ENCODE measurements at places on chromosomes 5 and 9.

- no peak for DNase-seq
These were observed 16.0 kb upstream of the ZCCHC7 start for GRCh38 chr9:37104183-37104889.

DNA sequence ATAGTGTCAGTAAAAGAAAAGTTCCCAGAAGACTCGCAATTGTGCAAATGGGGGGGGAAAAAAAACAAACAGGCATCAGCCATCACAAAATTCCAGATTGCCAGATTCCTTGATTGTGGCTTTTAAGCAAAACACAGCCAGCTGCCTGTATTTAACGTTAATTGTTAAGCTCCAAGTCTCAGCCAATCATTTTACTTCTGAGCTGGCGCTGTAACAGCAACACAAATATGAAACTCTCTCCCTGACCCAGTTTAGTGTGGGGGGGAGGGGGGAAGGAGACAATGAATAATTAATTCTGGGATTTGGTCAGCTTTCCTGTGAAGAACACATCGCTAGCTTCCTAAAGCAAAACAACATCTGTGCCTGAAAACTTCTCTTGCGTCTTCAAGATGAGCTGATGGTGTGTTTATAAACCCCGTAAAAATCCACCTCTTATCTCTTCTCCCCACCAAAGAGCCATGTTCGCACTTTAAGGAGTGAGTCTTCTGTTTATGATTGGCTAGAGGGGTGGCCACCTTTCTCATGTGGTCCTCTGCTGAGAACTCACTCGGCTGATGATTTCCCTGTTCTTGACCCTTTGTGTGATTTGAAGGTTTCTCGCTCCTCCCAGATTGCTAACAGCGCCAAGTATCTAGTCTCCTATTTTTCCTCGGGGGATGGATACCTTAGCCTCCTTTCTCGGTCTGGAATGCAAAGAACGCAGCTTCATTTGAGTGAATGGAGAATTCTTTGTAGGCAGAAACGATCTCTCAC is 160.2 kb upstream of the DAPK1 start:
- no peak for DNase-seq

DNA sequence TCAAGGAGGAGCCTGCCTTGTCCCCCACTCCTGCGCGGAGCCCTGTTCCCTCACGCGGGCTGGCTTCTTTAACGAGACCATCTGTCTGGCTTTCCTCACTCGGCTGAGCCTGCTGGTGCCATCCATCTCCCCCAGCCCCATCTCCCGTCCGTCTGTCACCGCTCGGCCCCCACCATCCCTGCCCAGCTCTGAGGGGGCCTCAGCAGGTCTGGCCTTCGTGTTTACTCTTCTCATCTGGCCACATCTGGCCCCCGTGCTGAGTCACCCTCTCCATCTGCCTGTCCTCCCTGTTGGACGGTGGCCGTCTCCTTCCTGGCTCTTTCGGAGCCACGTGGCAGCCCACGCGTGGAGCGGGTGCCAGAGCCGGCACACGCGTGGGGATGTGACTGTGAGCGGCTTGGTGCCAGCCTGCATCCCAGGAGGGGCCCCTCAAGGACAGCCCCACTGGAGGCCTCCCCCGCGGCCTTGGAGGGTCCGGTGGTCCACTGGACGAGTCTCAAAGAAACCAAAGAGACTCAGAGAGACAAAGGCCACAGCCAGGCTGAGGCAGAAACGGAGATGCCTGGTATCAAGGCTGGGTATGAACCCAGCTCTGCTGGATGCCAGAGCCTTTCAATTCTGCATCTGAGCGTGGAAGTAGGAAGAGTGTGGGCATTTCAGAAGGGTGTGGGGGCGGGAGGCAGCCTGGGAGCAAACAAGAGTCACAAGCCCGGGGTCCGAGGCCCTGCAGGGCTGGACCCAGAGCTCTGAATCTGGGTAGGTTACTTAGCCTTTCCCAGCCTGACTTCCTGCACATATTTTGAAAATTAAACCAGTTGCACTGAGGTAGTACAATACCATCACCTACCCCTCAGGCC is 76.7 kb upstream of the UNC5A start:
- DNase-seq = peak; percentile 6

GRCh38 chr9:79658926-79659325 is 87.2 kb downstream of the TLE4 start:
- no peak for DNase-seq

DNA sequence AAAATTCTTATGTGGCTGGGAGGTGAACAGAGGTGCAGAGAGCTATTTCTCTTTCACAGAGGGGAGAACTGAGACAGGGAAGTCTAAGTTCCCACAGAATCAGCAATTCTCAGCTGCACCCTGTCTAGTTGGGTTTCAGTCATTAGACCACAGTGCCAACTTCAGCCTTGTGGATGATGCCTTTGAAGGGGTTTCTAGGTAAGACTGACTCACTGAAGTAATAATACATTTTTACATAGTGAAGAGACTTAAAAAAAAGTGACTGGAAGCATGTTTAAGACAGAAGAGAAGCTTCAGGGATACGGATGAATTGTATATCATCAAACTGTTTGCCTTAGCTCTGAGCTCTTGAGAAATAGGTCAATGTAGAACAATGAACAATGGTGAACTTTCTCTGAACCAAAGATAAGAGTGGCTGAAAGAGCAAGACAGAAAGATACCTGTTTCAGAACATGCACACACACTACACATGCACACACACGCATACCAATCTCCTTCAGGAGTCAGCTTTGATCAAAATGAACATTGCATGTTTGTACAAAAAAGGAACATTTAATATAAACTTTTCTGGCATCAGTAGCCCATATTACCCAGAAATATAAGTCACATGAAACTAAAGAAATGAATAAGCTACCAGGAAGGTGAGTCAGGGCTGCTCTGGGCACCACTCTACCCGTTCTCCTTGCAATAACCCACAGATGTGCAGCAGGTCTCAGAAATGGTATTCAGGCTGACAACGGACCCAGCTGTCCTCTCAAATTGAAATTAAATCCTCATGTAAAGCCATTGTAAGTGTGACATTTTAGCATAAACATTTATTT is 12.6 kb upstream of the FYB1 start:
- DNase-seq = no peak

- DNase-seq = no peak
These were observed 11.1 kb downstream of the UNC5A start for GRCh38 chr5:176821441-176821840.

DNA sequence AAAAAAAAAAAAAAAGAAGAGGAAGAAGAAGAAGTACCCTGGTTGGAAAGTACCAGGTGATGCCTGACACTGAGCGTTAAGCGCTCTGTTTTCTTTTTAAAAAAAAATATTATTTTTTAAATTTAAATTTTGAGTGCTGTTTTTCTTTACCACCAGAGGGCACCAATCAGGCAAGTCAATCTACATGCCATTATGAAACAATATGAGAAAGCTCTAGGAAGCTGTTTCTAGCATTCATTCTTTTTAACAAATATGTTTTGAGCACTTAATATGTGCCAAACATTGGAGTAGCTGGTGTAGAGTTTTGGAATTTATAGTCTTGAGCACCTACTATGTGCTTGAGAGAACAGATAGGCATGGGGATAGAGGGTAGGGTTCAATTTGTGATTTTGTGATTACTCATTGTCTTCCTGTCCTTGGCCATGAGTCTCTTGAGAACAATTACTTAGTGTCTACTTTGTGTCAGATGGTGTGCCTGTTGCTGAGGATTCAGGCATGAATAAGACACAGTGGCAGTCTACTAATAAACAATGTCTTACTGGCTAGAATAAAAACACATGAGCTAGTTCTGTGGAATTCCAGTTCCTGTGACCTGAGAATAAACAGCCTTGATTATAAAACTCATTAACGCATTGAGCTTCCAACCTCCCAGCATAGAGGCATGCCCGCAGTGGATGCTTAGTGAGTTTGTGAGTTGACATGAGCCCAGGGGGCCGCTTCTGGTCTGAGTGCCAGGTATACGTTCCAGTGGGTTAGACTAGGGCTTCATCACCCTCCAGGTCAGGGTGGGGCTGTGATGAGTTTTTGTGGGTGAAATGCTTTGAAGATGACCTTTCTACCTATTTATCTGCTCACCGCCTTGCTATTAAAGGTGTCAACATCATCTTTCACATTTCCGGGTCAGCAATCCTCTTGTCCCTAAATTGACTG is 3.0 kb upstream of the UBE2R2 start:
- DNase-seq = peak; percentile 39

DNA sequence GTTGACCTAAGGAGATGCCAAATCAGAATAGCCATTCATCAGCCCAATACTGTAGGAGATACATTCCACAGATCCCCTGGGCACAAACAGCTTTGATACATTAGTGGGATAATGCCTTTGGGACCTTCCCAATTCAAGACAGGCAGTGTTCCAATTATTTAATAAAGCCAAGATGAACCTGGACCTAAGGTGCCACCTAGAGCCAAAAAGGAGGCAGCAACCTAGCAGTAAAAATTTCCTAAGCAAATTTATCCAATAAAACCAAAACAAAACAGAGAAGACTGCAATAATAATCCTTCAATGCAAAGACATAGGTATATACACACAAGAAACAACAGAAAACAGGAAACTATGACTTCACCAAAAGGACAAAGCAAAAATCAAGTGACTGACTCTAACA is 253.0 kb downstream of the HINT1 start:
- no peak for DNase-seq

DNA sequence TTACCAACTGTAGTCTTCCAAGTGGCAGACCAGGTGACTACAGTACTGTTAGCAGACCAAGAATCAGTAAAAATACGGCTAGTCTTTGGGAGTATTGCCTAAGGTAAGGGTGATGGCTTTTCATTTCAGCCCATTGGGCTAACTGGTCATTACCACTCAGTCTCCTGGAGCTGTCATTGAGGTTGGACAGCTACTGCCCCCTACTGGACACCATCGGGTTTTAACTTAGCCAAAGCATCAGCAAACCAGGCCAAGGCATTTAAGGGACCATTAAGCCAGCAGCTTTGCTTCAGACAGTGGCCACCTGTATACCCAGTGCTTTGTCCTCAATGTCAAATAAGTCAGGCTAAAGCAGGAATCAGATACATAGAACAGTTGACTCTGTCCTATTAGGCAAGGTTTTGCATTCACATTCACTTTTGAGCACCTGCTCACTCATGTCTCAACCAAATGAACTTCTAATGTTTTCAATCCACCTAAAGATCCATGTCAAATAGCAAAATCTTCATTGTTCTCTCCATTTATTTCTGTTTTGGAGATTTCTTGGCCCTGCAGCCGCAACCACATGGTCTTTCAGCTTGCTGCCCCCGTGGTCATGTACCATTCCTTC is 117.2 kb downstream of the INVS start:
- DNase-seq = peak; percentile 59

DNA sequence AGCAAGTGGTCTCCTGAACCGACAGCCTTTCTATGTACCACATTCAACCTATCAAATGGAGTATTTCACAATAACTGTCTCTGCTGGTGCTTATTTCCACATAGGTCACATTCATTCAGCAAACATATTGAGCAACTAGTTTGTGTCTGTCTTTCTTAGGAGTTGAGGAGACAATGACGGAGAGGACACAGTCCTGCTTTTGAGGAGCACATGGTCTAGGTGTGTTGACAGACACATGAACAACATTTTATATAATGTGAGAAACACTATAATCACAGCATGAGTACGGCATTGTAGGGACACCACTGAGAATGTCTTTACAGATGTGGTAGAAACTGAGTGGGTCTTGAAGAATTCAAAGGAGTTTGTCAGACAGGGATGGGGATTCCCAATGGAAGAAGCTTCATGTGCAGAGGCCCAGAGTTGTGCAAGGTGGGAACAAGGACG is 28.5 kb downstream of the NFIL3 start:
- DNase-seq = no peak

- DNase-seq = no peak
These were observed 18.2 kb upstream of the STK32A start for GRCh38 chr5:147216552-147217154.

DNA sequence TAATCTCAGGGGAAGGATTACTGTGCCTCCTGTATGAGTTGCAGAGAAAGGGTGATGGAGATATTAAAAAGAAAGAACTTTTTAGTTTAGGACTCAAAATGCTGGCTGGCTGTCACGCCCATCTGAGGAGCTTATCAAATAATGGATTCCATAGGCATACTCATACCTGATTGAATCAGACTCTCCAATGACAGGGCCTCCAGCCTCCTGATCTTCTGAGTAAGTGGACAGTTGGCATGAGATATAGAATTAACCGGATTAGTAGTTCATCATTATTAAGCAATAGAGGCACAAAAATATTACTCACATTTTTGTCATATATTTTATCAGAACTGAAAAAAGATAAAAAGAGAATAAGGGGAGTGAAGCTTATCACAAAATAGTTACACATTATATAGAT is 157.0 kb upstream of the RASA1 start:
- DNase-seq = no peak

GRCh38 chr5:141623186-141623585 is 4.4 kb upstream of the DIAPH1 start:
- no peak for DNase-seq

DNA sequence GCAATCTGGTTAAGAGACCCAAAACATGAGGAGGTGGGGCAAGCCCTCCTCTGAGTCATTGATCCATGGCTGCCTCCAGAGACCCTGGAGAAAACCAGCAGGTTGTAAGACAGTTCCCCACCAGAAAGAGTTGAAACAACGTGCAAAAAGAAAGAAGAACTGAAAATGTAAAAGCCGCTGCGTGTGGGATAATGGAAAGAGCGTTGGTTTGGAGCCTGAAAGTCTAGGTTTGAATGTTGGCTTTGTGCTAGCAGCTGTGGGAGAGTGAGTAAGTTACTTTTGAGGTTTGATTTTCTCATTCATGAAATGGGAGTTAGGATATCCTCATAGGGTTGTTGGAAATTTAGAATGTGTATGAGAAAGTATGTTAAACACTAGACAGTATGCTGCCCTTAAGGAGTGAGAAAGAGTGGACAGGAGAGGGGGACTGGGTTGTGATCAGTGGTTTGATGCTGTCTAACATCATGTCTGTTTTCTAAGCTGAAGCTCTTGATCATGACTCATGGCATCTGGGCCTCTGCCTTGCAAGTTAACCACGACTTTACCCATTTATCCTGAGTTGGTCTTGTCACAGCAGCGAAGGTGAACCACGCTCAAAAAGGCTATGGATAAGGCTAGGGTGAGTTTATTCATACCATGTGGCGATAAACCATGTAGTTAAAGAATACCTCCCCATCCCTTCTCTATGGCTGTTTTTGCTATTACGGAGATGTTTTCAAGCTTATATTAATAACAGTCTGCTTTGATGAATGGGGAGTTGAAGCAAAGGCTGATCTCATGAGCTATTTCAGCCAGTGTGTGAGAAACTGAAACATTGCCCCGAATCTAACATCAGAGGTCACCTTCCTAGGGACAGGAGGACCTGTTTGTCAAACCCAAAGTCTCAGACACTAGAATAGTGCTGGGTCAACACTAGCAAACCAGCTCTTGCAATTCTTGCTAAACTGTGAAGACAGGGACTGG is 41.3 kb downstream of the ZNF366 start:
- no peak for DNase-seq

GRCh38 chr5:35618304-35618636 is 607 bp downstream of the SPEF2 start:
- DNase-seq = no peak

- DNase-seq = no peak
These were observed 33.9 kb upstream of the NXNL2 start for GRCh38 chr9:88501086-88501485.

- no peak for DNase-seq
These were observed 20.8 kb downstream of the FXN start for GRCh38 chr9:69056191-69056815.
